ENCODE measurements at places on chromosomes 4 and X.
A peak's percentile ranks its signal among the peaks of the same experiment; 100 is the strongest.

GRCh38 chrX:1384658-1385252 lies 7.2 kb downstream of the SLC25A6 start:
- DNase-seq = no peak

DNA sequence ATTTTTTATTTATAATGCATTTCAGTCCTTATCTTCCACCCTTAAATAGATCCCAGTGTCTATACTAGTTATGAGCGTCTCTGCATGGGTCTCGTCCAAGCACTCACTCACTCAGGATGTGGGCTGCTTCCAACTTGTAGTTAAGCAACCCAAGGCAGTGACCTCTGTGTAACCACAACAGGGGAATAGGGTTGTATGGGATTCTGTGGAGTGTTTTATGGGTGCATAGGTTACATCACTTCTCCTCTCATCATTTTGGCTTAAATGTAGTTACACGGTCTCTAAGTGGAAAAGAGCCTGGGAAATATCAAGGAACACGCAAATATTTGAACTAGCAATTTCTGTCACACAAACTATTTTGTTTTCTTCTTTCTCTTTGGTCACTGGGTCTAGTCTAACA lies 931.0 kb downstream of the STIM2 start:
- no peak for DNase-seq

DNA sequence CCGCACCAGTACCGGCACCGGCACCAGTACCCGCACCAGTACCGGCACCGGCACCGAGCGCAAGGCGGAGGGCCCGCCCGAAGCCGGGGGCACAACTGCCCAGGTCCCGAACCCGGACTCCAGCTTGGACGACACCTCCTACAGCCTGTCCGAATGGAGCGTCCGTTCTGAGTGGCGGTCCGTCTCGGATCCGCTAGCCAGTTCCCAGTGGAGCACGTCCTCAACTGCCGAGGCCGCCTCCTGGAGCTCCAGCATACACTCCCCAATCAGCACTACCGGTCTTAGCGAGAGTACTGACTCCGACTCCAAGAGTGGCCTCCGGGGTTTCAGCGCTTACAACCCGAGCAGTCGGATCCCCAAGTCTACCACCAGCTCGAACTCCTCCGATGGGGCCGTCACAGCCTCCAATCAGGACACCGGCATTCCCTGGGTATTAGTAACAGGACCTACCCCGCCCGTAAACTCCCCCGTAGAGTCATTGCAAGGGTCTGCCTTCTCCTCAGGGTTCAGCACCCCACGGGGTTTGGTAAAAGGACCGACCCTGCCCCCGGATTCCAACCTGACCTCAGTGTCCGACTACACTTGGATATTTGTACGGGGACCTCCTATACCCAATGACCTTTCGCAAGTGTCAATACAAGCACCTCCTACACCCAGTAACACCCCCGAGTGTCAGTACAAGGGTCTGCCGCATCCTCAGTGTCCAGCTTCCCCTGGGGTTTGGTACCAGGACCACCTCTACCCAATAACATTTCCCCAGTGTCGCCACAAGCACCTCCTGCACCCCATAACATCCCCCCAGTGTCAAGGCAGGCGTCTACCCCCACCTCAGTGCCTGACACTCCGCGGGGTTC lies 721 bp upstream of the MAOA start:
- DNase-seq = peak; percentile 52

DNA sequence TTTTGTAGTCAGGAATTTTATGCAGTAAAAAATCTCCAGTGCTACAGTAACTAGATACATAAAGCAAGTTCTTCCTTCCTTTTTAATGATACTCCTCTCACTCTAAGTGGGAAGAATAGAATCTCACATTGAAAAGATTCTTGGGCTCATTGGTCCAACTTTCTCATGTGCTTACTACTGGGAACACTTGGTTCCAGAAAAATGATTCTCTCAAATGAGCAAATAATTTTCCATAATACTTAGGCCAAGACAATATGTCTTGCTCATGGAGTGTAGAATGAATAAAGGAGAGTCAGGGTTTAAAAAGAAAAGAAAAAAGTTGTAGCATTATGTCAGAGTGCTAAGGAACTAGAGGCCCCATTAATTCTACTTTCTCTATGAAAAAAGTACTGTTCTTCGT lies 197.8 kb downstream of the RASL11B start:
- no peak for DNase-seq

- no peak for DNase-seq
These were observed 58.0 kb upstream of the H2AZ1 start for GRCh38 chr4:100008048-100008447.

GRCh38 chrX:9188117-9188516 lies 154.2 kb upstream of the FAM9B start:
- no peak for DNase-seq

DNA sequence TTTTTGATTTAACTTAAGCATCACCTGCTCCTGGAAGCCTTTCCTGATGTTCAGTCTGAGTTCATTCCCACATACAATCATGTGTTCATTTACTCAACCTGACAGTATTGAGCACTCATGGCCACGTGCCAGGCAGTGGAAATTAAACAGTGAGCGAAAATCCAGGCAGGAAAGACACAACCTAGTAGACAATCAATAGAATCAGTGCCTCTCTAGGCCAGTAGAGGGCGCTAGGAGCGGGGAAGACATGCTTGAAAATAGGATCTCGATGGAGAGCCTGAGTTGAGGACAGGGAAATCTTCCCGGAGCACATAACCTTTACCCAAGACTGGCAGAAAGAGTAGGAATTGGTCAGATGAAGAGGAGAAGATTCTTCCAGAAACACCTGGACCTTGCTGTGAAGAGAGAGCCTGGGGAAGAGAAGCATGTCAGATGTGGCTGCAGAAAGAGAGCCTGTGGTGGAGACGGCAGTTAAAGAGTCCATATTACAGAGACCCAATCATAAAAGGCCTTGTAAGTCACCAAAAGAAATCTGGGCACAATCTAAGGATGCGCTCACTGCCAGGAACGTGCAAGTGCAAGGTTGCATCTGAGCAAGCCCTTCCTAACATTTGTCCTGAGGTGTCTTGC lies 103.5 kb downstream of the LDB2 start:
- DNase-seq = no peak

GRCh38 chrX:69060631-69061408 lies 104.4 kb downstream of the PJA1 start:
- DNase-seq = peak; percentile 57

- DNase-seq = no peak
These were observed 327.7 kb downstream of the DKK2 start for GRCh38 chr4:106708464-106708816.

- DNase-seq = no peak
These were observed 290.7 kb upstream of the FAM241A start for GRCh38 chr4:111854494-111855087.

- no peak for DNase-seq
These were observed 64.4 kb upstream of the ACSL4 start for GRCh38 chrX:109797311-109797975.

DNA sequence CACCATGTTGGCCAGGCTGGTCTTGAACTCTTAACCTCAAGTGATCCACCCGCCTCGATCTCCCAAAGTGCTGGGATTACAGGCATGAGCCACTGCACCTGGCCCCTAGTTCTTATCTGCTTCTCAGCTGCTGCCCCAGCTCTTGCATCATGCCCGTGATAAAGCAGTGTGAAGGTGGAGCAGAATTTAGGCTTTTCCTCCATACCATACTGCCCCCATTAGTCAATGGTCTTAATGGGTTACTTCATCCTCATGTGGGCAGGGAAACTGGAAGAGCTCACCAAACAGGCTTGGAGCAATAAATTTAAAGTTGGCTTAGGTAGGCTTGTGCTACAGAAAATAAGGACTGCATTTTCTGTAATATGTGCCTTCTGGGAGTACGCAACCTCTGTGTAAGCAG lies 636.9 kb upstream of the BOD1L1 start:
- no peak for DNase-seq

GRCh38 chrX:15059474-15059873 lies 186.3 kb downstream of the MOSPD2 start:
- DNase-seq = no peak

GRCh38 chrX:153917869-153918268 lies 8.2 kb downstream of the ARHGAP4 start:
- DNase-seq = no peak

DNA sequence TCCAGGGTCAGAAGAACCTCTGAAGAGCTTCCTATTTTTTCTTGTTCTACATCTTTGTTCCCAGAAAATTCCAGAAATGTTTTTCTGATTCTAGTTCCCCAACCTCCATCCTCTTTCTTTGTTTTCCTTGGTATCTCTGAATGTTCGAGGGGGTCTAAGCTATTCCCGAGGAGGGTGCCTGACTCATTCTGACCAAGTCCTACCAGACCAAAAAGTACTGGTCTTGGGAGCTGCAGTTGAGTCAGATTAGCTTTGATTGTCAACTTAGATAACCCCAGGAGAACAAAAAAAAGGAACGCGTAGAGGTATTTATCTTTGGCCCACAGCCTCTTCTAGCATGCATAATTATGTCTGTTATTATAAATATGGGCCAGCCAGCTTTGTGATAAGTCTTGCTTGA lies 12.1 kb upstream of the TENM3 start:
- no peak for DNase-seq

- no peak for DNase-seq
These were observed 42.9 kb downstream of the DDX60L start for GRCh38 chr4:168437192-168437943.

- no peak for DNase-seq
These were observed 646.5 kb downstream of the GABRG1 start for GRCh38 chr4:45477311-45477733.

DNA sequence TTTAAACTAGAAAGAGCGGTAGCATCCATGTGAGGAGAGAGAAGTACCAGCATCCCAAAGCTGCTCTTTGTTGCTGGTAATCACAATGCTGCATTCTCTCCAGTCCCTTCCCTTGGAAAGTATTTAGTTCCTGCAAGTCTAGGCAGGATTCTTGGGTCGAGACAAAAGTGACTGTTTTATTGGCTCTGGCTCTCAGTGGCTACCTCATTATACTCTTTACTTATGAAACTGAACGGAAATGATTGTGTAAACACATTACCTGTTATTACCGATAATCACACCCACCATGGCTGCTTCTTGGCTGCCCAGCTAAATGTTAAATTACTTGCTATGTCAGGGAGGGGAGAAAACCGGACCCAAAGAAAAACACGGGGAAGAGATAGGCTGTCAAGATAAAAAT lies 26.2 kb downstream of the ATXN3L start:
- no peak for DNase-seq

GRCh38 chrX:78066110-78066509 lies 37.9 kb upstream of the PGK1 start:
- no peak for DNase-seq

DNA sequence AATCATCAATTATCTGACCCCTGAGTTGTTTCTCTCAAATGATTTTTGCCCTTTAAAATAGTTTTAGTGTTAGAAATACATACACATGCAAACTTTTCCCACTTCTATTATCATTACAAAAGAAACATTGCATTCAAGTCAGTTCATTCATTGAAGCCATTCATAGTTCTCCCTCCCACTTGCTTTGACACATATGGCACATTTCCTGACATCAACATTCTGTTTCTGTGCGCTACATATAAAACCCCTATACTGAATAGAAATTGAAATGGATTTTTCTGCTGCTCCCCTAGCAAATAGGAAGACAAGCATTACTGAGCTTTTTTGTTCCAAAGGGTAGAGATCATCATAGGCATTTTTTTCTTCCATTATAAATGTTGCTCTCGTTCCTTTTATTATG lies 497.9 kb upstream of the PCDH10 start:
- no peak for DNase-seq

DNA sequence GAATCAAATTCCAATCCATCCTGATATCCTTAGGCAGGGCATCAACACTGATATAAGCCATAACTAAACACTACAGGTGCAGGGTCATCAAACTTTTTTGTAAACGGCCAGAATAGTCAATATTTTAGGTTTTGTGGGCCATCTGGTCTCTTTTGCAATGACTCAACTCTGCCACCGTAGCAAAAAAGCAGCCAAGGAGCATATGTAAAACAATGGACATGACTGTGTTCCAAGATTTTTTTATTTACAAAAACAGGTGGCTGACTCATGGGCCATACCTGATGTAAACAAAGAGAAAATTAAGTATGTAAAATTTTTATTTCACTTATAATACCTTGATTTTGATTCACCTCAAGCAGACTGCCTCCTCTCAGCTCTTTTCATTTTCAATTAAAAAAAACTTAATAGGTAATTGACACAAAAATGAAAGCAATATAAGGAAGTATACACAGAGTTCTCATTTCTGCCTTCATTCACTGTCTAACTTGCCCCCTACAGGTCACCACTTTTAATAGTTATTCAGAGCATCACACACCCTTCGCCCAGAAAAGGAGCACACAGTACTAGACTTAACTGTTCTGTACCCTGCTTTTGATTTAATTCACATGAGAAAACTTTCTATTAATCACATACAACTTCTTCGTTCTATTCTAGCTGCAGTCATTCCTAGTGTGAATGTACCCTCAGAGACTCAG lies 35.3 kb upstream of the GPM6B start:
- no peak for DNase-seq

DNA sequence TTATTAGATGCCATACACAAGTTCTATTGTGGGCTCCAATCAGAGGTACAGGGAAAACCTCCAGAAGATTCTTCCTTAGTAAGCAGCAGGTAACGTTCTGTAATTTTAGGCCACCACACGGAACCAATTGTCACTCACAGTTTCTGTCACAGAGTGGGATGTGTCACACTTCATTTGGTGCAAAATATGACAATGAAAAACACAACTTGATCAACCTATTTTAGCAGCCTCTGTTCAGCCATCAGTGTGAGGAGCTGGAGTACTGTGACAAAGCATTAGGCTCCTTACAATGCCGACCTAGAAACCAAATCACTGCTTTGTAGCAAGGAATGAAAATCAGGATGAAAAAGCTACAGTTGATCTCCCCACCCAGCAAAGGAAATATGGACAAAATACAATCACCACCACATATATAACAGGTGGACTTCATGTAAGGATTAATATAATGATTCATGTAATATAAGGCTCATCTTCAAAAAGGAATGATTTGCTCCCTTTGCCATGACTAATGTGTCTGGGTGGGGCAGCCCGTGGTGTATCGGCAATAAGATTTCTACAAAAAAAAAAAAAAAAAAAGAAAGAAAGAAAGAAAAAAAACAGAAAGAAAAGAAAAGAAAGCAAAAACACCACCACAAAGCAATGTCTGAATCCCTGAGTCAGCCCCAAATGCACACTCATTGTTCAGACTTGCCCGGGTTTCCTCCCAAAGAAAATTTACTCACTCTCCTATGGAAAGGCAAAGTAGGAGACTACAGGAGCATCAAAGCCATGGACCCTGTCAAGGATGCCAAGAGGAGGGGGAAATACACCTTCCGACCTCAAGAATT lies 36.0 kb downstream of the SLC9A7 start:
- DNase-seq = no peak

DNA sequence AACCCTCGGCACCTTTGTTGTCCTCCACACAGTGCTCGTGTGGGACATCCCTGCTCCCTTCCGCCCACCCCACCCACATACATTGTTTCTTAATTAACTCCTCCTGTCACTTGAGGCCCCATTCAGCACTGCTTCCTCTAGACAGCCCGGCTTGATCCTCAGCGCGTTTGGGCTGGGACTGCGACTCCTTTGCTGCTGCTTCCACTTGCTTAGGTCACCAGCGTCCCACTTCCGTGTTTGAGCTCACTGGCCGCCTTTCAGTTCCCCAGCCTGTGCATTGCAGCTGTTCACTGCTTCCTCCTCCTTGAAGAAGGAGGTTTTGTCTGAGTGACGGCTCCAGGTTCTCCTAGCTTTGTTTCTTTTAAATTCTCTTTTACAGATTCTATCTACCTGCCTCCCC lies 16.1 kb downstream of the RNF4 start:
- peak; percentile 90 for DNase-seq

All from Peyer's patch (tissue), 4 donors.